ENCODE measurements at places on chromosomes 12 and 14.
A peak's percentile ranks its signal among the peaks of the same experiment; 100 is the strongest.

DNA sequence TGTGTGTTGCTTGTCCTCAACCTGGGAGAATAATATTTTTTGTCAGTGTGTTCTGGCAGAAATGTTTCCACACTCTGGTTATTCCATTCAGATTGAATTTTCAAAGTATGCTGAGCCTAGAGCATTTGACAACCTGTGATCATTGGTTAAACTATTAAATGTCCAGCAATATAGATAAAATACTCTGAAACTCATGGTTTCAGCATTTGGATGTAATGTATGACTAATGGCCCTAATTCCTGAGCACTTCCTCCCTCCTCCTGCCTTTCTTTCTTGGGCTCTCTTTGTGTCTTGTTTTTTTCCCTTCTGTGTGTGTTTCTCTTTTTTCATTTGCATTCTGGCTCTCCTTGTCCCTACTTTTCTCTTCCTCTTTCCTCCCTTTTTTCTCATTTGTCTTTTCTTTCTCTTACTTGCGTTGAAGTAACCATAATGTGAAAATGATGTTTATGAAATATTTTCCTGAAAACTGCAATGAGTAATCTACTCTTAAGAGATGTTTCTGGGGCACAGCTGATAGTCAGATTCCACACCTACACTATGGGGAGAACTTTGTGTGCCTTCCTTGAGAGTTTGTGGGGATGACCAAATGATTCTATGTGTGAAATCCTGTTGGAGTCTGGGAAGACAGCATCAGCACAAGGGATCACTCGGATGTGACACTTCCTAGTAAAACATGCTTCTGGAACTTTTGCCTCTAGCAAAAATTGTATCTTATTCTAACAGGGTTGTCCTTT lies 74.6 kb downstream of the FRMD6 start:
- DNase-seq: peak; percentile 64

- peak; percentile 44 for DNase-seq
Observed at GRCh38 chr12:25377469-25378177, 126.9 kb upstream of the KRAS start.

- DNase-seq: no peak
Observed at GRCh38 chr12:47408171-47408871, 297.5 kb downstream of the RPAP3 start.

DNA sequence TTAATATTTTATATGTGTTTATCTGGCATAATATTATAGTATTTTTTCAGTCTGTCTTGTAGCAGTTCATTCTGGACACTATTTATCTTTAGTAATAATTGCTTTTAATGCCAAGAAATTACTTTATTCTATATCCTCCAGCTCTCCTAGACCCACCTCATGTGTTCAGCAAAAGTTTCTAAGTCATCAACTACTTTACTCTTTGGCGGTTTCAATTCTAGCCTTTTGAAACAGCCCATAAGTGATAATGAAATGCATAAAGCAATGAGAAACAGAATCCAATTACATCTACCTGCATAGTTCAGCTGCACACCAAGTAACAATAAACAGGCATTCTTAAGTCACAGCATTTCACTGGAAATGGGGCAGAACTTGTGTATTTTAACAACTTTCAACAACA lies 225.5 kb downstream of the SLC25A21 start:
- no peak for DNase-seq
